ENCODE measurements at places on chromosomes 16 and 17.

DNA sequence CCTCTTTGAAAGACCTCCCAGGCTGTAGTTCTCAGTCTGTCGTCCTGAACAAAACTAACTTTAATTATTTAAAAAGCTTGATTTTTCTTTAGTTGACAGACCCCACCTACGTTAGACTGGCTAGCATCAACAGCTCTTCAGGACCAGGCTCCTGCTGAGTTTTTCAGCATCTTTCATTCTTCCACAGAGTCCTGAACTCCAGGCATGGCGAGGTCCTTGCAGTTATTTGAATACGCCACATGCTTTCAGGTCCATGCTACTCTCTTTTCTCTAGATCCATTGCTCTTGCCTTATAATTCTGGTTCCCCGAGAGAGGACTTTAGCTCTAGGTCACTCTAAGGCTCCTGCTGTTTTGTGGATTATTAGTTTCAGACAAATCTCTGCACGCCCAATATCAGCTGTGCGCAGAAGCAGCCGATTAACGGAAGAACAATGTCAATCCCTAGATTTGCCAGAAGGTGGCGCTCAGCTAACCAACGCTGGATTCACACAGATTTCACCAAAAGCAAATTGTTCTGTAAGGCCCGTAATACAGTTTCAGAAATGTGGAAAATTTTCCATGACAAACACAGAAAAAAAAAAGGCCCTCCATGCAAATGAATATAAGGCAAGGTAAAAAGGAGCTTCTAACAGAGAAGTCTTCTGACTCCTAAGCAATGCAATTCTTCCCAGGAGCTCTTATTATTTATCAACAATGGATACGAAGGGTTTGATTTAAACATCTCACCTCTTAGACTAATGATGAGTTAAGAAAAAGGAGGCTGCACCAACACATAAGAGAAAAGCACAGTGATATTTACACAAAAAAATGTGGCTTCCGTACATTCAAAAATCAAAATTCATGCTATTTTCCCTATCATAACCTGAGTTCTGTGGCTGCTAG, 33.5 kb upstream of the BCO1 start:
- DNase-seq, result peak; percentile 38

- DNase-seq, result no peak
These were observed 8.7 kb upstream of the PRKCB start for GRCh38 chr16:23827057-23827456.

- no peak for DNase-seq
These were observed at the start of gene LGALS3BP for GRCh38 chr17:78979780-78980623. LGALS3BP (minus strand) TSS chr17:78979923; CDS start chr17:78977191, 2,732 bp downstream.

GRCh38 chr17:10062691-10063385, 135.6 kb downstream of the GAS7 start:
- no peak for DNase-seq

DNA sequence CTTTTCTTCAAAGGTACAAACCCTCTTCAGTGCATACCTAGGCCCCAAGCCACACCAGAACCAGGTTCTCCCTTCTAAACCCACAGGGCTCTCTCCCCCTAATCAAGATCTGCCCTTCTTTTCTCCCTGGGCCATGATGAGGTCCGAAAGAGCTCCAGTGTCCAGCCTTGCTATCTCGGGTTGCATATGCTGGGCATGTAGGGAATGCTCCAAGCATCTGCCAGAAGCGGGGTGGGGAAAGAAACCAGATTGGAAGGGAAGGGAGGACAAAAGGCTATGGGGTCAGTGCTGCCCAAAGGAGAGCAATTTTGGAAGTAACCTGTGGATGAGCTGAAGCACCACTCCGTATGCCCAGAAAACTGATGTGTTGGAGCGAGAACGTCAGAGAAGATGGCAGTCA, 2.3 kb downstream of the CTDNEP1 start:
- no peak for DNase-seq

GRCh38 chr17:56595108-56595418, 1.6 kb downstream of the NOG start:
- no peak for DNase-seq

DNA sequence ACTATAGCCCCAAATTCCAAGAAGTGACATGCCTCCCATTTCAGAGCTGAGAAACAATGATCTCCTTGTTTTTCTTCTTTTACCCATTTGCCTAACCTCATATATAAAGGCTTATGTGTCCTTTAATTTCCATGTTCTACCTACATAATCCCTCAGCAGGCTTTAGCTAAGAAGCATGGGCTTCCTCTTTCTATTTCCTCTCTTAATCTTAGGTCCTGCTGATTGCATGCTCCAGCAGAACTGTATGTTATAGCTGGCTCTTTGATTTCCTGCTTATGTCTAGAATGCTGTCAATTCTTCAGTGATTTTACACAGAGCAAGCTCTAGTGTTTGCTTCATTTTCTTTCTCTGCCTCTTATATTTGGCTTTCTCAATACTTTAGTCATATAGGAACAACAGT, 151.7 kb upstream of the COX10 start:
- no peak for DNase-seq

DNA sequence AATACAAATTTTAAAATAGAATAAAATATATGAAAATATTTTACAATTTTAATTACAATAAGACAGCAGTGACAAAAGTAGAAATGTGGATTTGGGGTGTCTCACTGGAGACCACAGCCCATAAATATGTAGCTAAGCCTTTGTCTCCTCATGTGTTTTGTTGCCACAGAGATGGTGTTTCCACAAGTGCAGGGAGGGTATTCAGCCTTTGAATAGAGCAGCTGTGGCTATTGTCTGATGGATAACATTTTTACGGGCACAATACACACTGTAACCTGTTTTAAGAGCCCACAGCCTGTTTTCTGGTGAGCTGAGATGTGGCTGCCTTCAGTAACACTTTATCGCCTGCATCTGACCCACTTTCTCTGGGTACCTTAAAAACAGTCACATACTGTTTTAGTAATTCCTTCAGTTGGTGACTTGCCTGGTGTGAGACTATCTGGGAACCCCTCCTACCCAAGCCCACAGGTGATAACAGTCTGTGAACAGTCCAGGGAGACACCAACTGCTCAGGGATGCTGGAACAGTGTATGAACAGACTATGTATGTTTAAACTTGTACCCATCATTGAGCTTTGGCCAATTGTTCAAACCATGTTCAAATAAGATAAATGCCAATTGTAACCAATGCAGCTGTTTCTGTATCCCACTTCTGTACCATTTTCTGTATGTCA, 7.8 kb upstream of the AHSP start:
- no peak for DNase-seq

- DNase-seq, result no peak
These were observed 25.1 kb downstream of the STAT5B start for GRCh38 chr17:42251115-42251514.

GRCh38 chr16:68366062-68366461, 55.2 kb downstream of the PRMT7 start:
- DNase-seq, result no peak

DNA sequence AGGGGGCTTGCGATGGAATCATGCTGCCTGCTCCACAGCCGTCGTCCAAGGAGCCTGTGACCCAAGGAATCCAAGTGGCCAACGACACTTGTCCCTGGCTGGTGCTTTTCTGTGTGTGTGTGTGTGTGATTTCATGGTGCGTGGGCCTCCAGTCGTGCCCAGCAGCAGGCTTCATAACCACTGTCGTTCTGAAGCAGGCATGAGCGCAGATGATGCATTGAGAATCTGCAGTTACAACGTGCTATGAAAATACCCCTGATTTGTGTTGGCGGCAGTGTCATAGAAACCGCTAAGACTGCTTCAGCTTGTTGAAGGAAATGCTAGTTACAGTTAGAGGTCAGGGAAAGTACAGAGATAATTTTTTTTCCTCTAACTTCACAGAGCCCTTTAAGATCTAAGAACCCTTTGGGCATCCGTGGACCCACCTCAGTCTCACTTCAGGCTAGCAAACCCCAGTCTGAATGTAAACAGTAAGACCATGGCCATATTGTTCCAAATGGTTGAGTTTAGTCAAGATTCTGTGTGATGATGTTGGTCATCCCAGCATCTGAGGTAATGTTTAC, 15.6 kb downstream of the C16orf90 start:
- DNase-seq, result no peak

GRCh38 chr16:359871-360697, 7.6 kb upstream of the AXIN1 start:
- DNase-seq, result no peak

GRCh38 chr16:27474921-27475320, 72.9 kb downstream of the IL21R start:
- no peak for DNase-seq

DNA sequence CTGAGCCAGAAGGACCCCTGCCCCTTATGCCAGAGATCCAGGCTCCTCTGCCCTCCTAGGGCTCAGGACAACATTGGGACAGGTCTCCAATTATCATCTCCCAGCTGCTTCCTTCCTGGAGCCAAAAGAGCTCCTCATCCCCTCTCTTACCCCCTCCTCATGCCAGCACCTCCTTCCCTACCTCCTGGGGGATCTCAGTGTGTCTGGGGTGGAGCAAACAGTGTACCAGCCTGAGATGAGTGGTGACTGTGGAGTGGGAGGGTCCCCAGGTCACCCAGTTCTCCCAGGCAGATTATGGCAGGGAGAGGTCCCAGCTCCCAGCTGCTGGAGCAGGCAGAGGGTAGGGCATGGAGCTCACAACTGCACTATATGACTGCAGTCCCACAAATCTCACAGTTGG, 23.7 kb downstream of the SRCIN1 start:
- no peak for DNase-seq

- DNase-seq, result no peak
These were observed 83.0 kb downstream of the ABCC1 start for GRCh38 chr16:16032271-16032979.

- DNase-seq, result peak; percentile 82
These were observed 697 bp downstream of the CTF1 start for GRCh38 chr16:30896889-30897733.

GRCh38 chr16:84782846-84783245, 36.9 kb upstream of the CRISPLD2 start:
- DNase-seq, result no peak

DNA sequence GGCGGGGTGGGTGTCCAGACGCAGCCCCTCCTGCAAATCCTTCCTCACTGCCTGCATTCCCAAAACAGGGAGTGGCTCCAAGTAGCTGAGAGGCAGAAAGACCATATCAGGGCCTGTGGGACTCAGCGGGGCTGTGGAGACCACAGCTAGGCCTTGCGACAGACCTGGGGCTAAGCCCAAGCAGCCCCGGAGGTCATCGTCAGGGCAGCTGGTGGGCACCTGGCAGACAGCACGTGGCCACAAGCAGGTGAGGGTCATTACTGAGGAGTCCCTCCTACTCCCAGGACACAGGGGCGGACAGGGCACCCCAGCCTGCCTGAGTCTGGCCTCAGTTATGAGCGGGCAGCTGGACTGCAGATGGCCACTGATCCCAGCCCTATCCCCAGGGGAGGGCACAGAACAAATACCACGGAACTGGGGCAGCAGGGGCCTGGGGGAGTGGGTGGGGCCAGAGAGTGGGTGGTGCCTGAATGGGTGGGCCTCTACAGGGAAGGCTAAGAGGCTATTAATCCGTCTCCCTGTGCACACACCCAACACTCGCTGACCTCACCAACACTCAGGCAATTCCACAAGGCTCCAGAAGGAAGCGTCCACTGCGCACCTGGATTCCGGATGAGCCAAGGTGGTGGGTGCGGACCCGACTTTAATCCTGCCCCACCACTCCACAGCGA, 8.5 kb downstream of the HS3ST6 start:
- no peak for DNase-seq

- peak; percentile 10 for DNase-seq
These were observed 25.9 kb downstream of the AP2B1 start for GRCh38 chr17:35612924-35613521.

DNA sequence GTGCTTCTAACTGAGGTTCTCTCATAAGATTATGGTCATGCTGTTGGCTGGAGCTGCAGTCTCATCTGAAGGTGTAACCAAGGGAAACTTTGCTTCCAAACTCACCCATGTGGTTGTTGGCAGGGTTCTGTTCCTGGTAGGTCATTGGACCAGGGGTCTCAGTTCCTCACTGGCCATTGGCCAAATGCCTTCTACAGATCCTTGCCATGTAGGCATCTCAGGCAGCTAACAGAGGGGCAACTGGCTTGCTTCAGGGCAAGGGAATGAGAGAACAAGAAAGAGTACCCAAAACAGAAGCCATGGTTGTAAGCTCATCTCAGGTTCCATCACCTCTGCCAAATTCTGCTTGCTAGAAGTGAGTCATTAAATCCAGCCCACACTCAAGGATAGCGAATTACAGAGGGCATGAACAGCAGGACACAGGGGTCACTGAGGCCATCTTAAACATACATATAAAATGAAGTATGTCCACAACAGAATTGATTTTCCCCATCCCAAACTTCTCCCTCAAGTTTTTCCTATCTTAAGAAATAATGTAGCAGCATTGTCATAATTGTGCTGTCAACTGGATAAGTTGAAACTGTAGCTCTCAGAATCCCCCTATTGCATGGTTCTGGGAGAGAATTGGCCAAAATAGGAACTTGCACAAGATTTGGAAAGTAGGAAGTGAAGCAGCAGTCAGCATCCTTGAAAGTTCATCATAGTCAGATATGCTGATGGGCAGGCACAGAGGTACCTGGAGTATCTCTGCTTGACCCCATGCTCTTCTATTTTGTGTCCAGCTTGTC, 42.4 kb upstream of the CES5A start:
- no peak for DNase-seq

DNA sequence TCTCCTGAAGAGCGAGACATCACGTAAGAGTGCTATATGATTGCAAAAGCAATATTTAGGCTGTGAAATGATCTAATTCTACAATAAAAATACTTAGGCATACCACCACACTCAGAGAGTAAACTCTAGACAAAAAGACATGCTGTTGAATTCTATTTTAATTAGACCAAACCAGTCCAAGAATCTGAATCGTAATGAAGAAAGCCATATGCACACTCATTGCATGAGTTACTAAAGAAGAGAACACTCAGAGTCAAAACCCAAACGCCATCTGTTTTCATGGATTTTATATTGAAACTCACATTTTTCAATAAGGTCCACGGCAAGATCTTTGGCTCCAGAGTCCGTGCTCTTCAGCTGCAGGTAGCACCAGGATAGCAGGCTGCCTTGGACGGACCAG, 65.2 kb downstream of the ZZEF1 start:
- no peak for DNase-seq

- no peak for DNase-seq
These were observed 284.1 kb downstream of the GRIN2A start for GRCh38 chr16:9898124-9898523.

GRCh38 chr16:51114382-51114781, 36.7 kb downstream of the SALL1 start:
- no peak for DNase-seq

GRCh38 chr17:75763613-75764416, 1.2 kb downstream of the GALK1 start:
- no peak for DNase-seq

DNA sequence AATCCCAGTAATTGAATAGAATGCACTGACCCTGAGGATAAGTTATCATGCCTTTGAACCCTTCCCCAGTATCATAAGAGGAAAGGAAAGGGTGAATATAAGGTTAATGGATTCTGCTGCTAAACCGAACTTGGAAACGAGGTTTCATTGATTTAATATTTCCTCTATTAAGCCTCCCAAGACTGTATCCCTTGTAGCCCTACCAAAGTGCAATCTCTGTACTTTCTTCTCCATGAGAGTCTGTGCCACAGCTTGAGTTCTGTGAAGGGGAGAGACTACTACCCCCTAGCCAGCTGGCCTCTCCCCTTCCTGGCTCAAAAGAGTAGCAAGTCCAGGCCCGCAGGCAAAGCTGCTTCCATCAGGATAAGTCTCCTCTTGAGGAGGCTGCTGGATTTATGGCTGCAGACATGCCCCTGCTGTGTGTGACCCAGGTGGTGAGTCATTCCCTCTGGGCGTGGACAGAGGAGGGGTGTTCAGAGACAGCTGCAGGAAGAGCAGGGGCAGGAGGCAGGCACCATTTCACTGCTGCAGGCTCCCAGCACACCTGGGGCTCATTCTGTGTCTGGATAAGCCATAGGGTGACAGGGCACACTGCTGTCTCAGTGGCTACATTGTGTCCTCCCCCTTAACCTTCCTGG, 58.4 kb downstream of the TOM1L2 start:
- peak; percentile 3 for DNase-seq
